ENCODE measurements at places on chromosomes 1 and 21.

- peak; percentile 4 for DNase-seq
Measured at GRCh38 chr1:9476790-9477463, 62.3 kb upstream of the SLC25A33 start.

DNA sequence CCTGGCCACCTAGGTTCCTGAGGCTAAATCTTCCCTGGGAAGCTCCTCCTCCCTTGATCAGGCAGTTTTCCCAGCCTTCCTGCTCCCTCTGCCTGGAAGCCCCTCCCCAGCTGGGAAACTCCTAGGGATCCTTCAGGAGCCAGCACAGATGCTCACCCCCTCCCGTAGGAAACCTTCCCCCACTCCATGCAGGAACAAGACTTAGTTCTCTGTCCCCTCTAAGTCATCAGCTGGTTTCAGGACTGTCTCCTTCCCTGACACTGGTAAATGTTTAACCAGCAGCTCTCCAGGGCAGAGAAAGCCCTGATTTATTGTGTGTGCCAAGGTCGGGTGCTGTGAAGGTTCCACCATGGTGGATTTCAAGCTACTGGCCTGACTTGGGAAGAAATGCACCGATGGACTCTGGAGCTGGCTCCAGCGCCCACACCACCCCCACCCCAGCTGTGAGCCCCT, 25.0 kb downstream of the TTC39A start:
- no peak for DNase-seq

GRCh38 chr1:36465731-36466369, 1.7 kb upstream of the MRPS15 start:
- DNase-seq, result no peak

GRCh38 chr1:48602349-48602748, 130.3 kb upstream of the SPATA6 start:
- DNase-seq, result no peak

DNA sequence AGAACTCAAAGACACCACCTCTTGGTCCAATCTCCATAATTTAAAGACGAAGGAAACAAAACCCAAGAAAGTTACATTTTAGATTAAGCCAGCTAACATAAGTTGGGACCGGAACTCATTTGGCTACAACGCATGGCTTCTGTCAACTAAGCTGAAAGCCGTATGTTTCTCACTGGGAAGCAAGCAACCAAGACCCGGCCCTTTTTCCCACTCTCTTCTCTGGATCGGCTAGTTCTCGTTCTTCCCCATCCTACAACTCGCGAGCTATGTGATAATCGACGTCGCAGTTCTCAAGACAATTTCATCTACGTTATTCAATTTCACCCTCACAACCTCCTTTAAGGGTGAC, 601 bp downstream of the CCT8 start:
- DNase-seq, result no peak

GRCh38 chr1:169200319-169200718, 93.8 kb downstream of the ATP1B1 start:
- DNase-seq, result no peak
